ENCODE measurements at places on chromosomes 1 and 21.
A peak's percentile ranks its signal among the peaks of the same experiment; 100 is the strongest.

DNA sequence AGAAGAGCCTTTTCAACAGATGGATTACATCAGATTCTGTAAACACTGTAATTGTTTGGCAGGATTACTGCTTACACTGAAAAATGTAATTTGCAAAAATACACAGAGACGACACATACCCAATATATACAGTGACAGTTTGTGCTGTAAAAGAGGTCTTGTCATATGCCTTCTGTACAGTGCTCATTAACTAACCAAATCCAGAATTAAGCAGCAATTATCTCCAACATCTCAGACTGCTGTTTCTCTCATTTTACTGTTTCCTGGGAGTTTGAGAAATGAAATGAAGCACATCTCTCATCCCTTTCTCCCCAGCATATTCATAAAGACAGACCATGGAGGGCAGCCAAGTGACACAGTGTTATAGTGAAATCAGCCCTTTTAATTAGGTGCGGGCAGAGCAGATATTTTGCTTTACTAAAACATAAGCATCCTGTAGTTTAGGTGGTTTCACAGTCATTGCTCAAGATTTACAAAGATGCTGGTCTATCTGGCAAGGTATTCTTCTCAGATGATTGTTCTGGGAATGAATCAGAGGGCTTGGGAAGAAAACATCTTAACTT is 618.4 kb upstream of the USP24 start:
- peak; percentile 18 for DNase-seq

DNA sequence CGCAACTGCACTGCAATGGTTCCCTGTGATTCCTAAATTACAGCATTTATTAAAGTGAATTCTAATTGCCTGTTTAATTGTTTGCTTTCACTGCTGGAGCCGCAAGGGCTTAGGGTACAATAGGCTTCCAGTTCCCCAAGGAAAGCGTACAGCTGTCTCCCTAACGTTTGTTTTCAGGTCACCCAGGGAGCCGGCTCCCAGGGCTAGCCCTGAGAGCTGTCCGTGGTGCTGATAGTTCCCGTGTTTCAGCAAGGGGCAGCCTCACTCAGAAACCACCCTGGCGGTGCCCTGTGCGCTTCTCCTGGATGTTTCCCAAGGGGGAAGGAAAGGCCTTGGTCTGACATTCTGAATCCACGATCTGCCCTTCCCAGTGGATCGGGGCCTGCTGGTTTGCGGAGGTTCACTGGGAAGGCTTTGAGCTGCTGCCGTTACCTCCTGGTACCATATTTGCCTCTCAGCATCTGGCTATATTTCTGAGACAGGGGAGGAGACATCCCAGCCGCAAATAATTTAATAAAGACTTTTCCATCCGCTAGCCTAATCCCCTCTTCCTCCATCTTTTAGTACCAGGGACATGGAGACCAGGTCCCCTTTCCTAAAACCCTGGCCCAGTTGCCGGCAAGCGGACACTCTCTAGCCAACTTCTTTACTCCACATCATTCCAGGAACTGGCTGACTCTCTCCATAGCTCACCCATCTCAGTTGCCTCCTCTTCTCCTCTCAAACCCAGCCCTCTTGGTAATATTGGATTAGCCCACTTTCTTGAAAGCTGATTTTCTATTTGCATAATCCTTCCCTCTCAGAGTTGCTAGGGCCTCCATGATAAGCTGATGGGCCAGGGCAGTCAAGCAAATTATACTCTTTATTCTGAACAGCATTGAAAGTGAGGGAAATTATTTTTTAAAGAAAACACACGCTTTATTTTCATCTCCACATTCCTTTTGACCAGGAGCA is 149.0 kb downstream of the IGSF21 start:
- peak; percentile 41 for DNase-seq

DNA sequence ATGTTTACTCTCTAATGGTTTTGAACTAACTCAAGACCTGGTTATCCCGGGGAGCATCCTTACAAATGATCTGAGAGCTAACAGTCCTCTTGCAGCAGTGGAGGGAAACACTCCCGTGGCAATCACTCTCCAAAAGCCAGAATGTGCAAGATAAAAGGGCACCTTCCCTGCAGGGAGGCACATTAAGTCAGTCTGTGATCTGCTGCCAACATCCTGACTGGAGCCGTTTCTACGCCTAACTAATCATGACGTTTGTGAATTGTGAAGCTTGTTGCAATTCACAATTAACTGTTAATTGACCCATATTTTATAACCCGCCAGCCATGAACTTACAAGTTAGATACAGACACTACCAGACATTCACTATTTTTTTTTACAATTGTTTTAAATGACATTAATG is 52.1 kb upstream of the LGALS8 start:
- DNase-seq: no peak

- no peak for DNase-seq
Observed at GRCh38 chr1:198860371-198860770, 221.5 kb downstream of the PTPRC start.

GRCh38 chr1:109630081-109630897 is 10.7 kb downstream of the AMPD2 start:
- no peak for DNase-seq

- DNase-seq: no peak
Observed at GRCh38 chr1:62625415-62625814, 28.1 kb downstream of the ANGPTL3 start.

- no peak for DNase-seq
Observed at GRCh38 chr1:167808104-167808503, 86.3 kb downstream of the MPZL1 start.

DNA sequence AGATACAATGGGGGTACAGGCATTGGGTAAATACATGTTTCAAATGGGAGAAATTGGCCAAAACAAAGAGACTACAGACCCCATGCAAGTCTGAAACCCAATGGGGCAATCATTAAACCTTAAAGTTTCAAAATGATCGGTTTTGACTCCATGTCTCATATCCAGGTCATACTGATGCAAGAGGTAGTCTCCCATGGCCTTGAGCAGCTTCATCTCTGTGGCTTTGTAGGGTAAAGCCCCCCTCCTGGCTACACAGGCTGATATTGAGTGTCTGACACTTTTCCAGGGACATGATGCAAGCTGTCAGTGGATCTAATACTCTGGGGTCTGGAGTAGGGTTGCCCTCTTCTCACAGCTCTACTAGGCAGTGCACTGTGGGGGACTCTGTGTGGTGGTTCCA is 286.1 kb downstream of the LRRIQ3 start:
- DNase-seq: no peak

GRCh38 chr1:185412385-185413087 is 95.5 kb upstream of the IVNS1ABP start:
- DNase-seq: no peak

GRCh38 chr1:181081395-181081794 is 7.1 kb upstream of the IER5 start:
- no peak for DNase-seq

DNA sequence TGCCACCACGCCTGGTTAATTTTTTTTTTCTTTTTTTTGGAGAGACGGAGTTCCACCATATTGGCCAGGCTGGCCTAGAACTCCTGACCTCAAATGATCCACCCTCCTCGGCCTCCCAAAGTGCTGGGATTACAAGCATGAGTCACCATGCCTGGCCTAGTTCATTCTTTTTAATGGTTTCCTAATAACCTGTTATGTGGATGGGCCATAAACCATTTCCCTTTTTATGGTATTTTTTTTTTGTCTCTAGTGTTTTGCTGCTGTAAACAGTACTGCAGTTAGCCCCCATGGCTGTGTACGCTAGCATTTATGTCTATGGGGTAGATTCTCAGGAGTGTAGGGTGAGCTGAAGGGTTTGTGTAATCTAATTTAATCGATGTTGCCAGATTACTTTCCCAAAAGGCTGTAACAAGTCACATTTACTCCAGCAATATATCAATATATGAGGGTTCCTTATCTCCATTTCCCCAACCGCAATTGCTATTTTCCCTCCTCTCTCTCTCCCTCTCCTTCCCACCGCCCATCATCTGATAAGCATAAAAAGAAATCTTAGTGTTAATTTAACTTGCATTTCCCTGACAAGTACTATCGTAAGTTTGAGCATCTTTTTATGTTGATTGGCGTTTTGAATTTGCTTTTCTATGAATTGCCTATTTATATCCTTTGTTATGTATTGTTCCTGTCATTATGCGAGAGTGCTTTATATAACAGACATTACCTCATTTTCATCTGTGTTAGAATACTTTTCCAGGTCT is 28.7 kb downstream of the RCSD1 start:
- peak; percentile 10 for DNase-seq

DNA sequence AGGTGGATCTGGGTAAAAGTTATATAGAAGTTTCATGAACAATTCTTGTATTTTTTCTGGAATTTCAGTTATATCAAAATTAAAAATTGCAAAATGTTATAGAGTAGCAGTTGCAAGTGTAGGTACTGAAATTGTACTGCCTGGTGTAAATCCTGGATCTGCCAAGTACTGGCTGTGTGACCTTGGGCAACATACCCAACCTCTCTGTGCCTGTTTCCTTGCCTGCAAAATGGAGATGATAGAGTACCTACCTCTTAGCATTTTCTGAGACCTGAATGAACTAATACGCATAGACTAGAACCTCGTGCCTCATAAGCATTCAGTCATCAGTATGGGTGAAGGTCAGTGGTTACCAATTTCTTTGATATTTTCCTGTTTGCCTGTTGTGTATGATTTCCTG is 290.0 kb upstream of the KAZN start:
- DNase-seq: no peak

- no peak for DNase-seq
Observed at GRCh38 chr1:226697151-226697928, 41.7 kb downstream of the ITPKB start.

DNA sequence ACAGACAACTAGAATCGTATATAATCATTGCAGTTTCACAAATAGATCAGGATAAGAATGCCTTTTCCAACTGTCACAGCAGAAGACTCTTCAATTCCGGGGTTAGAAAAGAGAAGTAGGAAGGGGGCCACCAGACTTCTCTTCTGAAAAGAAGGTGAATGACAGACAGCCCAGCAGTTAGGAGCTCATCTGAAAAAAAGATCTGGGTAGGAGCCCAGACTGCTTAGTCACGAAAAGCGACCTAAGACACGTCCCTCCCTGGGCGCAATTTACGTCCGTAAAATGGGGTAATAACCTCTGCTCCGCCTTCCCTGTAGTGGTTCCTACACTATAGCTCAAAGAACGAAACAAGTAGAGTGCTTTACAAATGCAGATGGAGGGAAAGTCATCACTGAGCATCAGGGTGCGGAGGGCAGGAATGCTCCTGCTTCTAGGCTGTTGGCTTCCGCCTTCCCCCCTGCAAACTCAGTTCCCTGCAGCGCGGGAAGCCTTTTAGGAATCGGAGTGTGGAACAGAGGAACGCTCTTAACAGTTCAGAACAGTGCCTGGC is 582 bp downstream of the ORC1 start:
- peak; percentile 71 for DNase-seq
